ENCODE measurements at places on chromosomes 7 and 10.

- DNase-seq = peak; percentile 78
Measured at GRCh38 chr7:76089865-76090475, 42.1 kb downstream of the MDH2 start.

GRCh38 chr10:105875050-105875449 lies 1234.0 kb downstream of the SORCS3 start:
- DNase-seq = no peak

DNA sequence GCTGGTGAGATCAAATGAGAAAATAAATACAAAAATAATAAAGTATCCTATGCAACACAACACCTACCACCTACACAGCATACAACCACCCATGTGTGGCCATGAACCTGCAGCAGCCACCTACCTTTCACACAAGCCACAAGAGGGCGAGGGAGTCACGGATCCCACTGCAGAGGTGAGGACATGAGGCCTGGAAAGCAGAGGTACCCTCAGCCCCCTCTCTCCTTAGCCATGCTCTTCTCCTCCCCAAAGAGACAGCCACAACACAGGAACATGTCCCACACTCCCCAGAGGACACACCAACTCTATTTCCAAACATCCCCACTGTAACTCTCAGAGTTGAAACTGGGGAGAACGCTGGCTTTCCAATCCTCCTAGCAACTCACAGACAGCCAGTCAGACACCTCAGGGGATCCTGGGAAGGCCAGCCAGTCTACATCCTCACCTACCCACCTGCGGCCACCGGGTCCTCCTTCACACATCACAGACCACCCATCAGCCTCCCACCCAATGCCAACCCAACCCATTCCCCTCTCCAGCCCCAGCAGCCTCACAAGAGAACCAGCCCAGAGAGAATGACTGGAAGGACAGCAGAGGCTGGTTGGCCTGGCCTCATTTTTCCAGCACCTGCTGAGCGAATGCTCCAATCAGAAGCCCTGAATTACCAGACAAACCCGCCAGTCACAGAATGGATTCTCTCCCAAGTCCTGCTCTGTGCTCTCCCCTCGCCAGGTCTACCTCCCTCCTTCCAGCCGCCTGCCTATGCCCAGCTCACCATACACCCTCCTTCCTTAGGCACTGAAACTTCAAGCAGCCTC lies 18.4 kb downstream of the DLG5 start:
- peak; percentile 30 for DNase-seq

DNA sequence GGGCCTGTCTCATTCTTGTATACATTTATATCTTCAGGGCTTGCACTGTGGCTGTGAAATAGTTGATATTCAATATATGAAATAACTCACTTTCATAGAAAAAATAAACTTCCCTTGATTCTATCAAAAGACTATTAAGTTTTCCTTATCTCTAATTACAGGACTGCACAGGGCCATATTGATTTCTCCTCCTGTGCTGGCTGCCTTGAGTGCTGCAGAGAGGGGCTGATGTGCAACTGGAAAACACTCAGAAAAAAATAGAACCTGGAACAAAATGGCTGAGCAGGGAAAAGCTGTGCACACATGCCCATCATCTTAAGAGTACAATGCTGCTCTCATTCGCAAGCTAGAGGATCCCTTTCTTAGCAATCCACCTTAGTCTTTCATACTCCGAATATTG lies 5.9 kb upstream of the HDAC9 start:
- DNase-seq = no peak

DNA sequence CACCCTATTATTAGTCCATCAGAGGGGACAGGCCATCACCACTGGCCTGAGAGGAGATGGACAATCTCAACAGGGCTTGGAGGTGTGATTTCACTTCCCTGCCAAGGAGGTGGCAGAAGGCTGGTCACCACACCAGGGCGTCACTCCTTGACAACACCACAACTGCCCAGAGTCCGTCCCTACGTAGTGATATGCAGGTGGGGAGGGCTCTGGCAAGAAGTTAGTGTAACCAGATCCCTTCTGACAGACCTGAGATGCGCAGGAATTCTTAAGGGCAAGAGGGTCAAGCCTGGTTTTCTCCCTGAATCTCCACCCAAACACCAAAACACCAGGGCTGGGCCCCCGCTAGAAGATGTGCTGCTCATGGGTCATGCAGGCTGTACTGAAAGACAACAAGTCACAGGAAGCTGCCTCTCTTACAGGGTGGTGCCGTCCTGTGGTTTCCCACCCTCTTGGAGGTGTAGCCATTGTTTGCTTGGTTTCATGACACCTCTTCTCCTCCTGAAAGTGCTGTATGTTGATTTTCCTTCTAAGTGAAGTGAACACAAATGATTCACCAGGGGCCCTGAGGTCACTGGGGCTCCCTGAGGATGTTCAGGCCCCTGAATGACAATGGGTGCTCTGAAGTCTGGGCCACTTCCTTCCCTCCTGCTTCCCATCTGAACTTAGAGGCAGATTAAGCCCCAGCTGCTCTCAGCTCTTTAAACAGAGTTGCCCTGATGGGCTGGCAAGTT lies 27.1 kb downstream of the ATXN7L1 start:
- DNase-seq = peak; percentile 80

GRCh38 chr7:158351481-158351880 lies 236.1 kb downstream of the PTPRN2 start:
- DNase-seq = no peak

DNA sequence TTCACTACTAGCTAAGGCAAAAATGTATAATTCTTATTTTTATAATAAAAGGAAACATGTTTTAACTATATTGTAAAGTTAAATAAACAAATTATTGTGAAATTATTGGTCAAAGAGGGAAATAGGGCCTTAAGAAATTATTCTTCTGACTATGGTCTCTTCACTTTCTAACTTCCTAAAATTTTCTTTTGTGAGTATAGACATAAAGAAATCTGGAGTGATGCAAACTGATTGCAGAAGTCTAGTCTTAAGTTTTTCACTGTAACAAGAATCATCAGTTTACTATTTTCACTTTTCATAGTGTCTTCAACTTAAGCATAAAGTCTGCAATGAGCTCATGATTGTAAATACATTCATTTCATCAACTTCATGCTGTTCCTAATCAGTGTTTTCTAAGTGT lies 525.4 kb downstream of the TFEC start:
- no peak for DNase-seq

GRCh38 chr10:5584895-5585516 lies 60.2 kb downstream of the CALML3 start:
- DNase-seq = peak; percentile 100

- no peak for DNase-seq
Measured at GRCh38 chr10:27134371-27134770, 19.8 kb downstream of the YME1L1 start.

DNA sequence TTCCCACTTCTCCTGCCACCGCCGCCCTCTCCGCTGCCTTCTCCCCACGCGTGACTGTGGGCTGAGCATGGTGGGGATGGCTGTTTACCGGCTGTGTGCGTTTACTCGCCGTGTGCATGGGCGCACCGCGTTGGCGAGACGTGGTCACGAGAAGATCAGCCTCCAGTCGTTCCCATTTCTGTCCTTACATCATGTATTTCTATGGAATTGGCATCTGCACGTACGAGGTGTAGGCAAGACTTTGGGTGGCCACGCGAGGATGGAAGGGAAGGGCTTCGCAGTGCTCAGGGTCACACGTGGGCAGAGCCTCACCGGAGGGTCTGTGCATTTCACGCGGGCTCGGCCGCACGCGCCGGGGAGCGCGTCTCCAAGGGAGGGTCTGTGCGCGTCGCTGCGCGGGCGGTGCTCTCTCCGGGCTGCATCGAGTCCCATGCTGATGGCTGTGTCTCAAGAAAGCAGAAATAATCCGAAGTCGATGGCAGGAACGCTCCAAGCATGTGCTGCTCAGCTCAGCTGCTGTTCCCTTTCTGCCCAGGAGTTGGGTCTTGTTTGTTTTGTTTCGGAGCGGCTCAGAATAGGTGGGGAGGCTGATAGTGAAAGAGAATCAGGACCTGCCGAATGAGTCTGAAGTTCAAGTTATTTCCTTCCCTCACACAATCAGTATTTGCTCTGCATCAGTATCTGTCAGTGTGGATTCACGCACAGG lies 973 bp downstream of the CAMK1D start:
- peak; percentile 29 for DNase-seq

- DNase-seq = no peak
Measured at GRCh38 chr10:66928776-66929175, 2.9 kb downstream of the LRRTM3 start.

DNA sequence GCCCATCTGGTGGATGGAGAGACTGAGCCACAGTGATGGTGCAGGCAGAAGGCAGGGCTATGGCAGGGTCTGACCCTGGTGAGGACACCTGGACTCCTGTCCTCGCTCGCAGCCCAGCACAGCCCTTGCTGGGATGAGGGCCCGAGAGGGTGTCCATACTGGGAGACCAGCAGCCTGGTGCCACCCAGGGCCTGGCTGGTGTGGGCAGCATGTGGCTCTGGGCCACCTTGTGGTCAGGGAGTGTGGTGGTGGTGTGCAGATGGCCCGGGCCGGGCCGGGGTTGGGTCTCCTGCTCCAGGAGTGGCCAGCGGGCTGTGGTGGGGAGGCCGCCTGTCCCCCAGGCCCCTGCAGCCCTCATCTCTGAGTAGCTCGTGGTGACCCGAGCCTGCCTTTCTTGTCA lies 14.9 kb downstream of the ADCY1 start:
- DNase-seq = no peak

DNA sequence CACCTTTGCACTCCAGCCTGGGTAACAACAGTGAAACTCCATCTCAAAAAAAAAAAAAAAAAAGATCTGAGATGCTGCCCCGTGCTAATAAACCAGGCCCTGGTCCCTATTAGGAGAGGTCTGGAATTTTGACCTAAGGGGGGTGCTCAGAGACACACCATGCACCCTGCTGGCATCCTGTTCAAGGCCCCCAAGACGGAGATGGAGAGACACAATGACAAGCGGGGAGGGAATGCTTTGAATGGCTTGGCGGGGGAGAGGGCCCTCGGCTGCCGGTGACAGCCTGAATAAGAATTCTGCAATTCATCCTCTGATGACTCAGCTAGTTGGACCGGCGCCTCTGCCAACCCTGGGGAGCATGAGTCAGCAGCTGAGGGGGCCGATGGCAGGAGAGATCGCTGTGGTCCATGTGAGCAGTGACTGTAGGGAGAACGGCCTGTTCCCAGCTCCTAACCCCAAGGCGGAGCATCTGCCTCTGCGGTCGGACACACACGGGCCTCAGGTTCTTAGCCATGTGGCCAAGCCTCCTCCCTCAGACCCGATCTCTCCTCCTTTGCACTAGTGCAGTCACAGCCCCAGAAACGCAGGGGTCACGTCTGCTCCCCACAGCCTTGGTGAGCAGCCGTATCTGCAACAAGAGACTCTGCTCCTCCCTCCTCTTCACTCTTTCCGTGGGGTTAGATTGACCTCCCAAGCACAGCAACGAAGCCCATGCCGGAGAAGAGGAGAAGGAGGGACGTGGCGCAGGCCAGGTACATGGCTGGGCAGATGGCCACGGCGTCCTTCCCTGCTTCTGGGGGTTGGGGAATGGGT lies 14.9 kb downstream of the TRIM56 start:
- peak; percentile 93 for DNase-seq

- no peak for DNase-seq
Measured at GRCh38 chr7:110637252-110637651, 453.7 kb upstream of the LRRN3 start.

All from bronchial epithelial cell (primary cell).